ENCODE measurements at places on chromosomes 4 and X.

- no peak for DNase-seq
Measured at GRCh38 chr4:95180531-95181242, 368.1 kb downstream of the UNC5C start.

- DNase-seq = no peak
Measured at GRCh38 chr4:141473026-141473540, 163.3 kb upstream of the IL15 start.

- DNase-seq = no peak
Measured at GRCh38 chrX:67922966-67923365, 379.1 kb downstream of the AR start.

DNA sequence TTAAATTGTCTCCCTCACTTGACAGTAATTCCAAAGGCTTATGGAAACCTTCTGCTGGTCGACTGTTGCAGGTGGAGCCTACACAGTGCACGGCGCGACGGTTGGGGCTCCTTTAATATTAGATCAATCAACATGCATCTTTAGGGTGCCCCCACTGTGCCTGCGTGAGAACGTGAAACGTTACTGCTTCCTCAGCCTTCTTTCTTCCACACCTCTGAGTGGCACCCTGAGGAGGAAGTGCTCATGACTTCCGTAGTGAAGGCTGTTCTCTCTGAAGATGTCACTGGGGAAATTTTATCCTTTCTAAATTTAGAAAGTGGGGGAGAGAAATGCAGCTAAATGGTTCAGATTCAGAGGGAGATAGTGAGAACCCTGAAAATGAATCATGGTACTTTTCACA is 184.0 kb upstream of the ZFP42 start:
- DNase-seq = no peak

- DNase-seq = peak; percentile 75
Measured at GRCh38 chrX:130109429-130110378, 593 bp downstream of the ELF4 start.

DNA sequence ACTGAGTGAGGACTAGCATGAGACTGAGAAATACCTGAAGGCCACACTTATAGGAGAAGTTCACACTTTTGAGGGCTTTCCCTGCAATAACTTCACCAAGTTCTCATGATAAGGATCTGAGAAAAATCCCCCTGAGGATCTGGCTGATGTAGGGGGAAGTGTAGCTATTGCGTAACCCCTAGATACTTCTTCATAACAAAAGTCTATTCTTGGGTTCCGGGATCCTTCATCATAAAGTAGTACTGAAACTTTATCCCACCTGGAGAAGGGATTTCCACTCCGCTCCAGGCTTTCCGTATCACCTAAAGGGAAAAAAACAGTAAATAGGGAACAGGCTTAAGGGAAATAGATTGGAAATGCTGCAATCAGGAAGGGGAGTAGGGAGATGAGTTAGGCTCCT is 13.3 kb downstream of the USP27X start:
- DNase-seq = no peak

- DNase-seq = peak; percentile 0
Measured at GRCh38 chrX:121336831-121337421, 289.5 kb downstream of the GLUD2 start.

DNA sequence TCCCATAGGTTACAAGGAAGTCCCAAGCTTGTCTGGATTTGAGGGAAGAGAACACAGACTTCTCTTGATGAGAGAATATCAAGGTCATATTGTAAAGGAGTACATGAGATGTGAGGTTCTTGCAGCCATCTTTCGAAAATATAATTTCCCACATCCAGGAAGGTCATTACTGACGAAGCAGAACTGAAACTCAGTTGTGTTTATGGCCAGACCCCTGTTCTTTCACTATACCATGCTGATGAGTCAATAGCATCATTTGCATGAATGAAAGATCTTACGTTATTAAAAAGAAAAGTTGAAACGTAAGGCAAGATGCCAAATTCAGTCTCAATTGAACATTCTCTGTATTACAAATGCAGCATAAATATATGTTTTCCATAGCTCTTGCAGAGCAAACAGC is 14.2 kb upstream of the CCDC149 start:
- no peak for DNase-seq

DNA sequence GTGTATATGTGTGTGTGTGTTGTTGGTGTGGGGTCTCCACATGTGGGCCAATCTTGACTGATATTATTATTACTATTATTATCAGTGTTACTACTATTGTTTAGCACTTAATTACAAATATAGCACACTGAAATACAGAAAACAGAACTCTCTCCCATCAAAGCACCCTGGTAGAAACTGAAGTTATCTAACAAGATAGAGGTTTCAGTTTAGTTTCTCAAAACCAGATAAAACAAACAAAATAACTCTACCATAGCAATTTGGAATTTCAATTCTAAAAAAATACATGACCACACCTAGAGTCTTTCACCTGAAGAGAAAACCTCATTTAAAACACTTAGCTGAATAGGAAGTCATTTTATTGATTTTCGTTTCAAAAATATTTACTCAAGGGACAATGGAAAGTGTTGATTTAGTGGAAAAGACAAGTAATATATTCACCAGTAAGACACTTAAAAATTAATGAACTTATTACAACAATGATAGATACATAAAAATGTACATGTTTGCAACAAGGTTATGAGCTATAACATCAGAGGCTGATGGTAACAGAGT is 252.3 kb downstream of the PDHA2 start:
- DNase-seq = no peak

DNA sequence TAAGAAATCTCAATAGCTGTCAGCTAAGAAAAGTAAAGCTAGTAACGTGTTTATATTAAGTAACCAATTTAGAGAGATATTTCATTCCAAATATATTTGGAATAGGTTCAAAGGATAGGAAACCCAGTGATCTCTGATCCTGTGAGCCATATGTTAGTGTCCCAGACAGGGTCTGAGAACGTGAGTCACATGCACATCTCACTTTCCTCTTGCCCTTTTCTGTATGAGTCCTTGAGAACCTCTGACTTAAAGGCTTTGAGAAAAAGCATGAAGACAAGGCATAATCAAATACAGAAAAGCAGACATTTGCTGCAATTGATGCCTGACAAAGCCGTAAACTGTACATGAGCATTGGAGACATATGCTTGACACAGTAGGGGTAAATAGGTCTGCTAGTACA is 655.1 kb upstream of the ADGRL3 start:
- DNase-seq = no peak
